ENCODE measurements at places on chromosomes 1 and 21.

DNA sequence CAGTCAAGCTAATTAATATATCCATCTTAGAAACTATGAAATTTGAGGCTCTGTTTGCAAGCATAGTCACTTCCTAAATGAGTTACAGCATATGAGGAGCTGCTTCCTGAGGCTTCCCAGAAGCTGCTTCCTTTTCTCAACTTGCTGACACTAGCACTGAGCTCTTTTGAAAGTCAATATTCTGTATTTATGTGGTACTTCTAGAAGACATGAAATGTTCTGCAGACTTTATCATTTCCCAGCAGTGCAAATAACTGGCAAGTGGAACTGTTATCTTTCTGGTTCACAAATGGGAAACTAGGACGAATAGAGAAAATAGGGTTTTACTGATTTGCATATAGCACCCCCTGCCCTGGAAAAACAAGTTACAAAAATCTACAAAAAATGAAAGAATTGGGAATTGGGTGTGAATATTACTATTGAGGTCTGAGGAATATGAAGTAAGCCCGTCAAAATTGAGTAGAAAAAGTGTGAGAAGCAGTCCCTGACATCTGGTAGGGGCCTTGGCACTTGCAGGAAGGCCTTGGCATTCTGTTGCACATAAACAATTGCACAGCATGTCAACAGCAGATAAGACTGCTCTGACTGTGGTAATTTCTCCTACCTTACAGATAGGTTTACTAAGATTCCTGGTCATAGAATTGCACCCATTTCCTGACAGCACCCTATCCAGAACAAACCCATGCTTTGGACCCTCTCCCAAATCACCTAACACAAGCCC, 7.1 kb downstream of the GIPC2 start:
- DNase-seq, result no peak

DNA sequence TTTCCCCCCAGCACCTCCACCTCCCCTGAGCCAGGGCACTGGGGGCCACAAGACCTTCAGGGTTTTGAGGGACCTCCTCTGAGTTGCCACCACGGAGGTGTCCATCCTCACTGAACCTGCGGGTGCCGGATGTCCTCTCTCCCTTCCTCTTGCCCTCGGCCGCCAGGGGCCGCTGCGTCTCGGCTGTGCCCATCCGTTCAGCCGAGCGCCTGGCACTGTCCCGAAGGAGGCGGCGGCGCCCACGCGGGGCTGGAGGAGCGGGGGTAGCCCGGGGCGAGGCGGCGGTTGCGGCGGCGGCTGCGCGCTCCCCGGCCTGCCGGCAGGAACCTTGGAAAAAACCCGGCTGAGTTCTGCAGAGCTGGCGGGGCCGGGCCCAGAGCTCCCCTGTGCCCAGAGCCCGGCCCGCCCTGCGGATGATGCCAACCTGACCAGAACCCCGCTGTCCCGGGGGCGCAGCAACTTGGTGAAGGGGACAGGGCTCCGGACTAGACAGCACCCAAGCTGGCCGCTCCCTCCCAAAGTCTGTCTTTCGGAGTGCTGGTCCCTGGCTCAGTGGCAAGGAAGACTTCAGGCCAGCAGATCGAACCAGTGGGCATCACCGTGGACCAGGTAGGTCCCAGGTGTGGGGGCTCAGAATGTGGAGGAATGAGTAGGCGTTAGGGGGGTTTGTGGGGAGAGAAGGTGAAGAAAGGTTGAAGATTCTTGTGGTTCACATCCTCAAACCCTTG, 3.7 kb upstream of the PPM1J start:
- DNase-seq, result peak; percentile 60

GRCh38 chr1:30735668-30736498, 12.5 kb upstream of the MATN1 start:
- DNase-seq, result no peak

GRCh38 chr1:158095737-158096335, 84.9 kb upstream of the CD1D start:
- DNase-seq, result no peak

DNA sequence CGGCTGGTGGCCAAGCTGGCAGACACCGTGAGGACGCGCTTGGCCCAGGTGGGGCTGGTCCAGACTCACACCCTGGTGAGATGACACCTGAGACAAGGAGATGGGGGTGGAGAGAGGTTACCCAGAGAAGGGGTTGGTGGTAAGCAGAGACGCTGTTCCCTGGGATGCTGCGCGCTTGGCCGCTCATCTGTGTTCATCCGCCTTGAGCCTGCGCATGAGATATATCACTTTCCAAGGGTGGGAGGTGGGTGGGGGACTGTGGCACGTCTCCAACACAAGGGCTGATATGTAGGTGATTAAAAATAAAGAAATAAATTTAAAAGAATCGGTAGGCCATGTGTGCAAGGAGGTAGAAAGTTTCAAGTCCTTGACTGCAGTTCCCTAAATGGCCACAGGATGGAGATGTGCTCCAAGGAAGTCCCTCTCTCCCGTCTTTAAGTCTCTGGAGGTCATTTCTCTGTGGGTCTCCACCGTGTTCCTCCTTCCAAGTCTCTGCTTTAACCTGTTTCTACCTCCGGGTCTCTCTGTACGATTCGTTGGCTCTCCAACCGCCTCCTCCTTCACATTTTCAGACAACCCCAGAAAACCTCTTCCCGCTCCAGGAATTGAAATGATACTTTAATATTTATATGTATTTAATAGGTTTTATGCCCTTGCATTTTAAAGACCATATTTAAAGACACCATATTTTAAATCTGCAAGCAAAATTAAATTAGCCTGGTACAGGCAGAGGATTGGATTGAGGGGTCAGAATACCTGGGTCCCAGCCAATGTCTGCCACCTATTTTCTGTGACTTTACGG, 4.5 kb downstream of the TTC24 start:
- peak; percentile 75 for DNase-seq

GRCh38 chr1:176575991-176576390, 113.0 kb downstream of the PAPPA2 start:
- DNase-seq, result no peak

DNA sequence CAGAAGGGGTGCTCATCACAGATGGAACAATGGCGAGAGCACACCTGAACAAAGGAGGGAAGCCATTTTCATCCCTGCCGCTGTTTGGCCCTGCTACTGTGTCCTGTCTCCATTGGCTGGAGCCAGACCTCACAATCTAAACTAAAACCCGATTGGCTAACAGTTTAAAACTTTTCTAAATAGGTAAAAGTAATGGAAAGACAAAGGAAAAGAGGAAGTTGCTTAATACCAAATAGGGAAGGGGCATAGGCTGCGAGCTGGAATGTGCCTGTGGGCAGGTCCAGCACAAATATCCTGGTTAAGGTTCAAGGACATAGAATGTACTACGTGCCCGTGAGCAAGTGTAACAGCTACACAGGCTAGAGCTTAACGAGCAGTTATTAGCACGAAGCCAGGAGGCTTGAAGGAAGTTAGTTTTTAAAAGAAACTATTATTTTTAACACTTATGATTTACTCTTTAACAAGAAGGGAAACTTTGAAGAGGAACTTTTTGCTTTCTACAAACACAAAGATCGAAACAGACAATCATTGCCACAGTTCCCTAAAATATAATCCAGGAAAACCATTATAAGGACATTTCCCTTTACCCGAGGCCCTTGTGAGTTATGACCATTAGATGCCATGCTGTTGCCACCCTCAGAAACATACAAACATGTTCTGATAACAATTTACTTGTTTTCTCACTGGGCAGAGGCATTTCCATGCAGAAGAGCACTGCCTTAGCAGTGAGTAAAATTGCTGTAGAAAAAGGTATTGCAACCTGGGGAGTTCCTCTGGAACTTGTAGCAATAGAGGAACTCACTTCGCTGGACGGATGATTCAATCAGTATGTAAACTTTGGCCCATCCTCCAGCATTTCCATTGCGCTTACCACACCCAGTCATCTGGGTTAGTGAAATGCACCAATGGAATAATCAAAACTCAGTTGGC, 4.8 kb upstream of the PTTG1IP start:
- no peak for DNase-seq

- no peak for DNase-seq
Measured at GRCh38 chr1:11615090-11615489, 39.1 kb downstream of the FBXO2 start.

GRCh38 chr1:17665950-17666720, 89.0 kb upstream of the ACTL8 start:
- no peak for DNase-seq

DNA sequence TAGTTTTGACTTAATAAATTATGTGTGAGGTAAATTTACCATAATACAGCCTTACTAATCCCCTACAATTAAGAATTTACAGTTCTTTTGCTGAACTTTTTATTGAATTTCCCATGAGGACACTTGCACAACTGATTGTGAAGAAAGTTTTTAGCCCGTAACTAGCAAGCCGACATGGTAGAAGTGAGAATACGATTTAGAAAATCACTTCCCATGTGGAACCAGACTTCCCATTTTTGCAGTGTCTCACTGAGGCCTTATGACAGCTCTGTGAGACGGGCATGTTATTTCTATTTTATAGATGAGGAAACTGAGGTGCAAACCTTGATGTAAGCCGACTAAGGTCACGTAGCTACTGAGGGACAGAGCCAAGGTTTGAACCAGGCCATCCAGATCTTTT, 32.5 kb upstream of the LMO4 start:
- no peak for DNase-seq

- no peak for DNase-seq
Measured at GRCh38 chr1:240559781-240560180, 52.2 kb downstream of the GREM2 start.
